ENCODE measurements at places on chromosomes 11 and 22.

- DNase-seq = no peak
These were observed 21.7 kb downstream of the UBASH3B start for GRCh38 chr11:122677256-122677655.

- DNase-seq = no peak
These were observed 7.0 kb downstream of the TP53I11 start for GRCh38 chr11:44943696-44944095.

DNA sequence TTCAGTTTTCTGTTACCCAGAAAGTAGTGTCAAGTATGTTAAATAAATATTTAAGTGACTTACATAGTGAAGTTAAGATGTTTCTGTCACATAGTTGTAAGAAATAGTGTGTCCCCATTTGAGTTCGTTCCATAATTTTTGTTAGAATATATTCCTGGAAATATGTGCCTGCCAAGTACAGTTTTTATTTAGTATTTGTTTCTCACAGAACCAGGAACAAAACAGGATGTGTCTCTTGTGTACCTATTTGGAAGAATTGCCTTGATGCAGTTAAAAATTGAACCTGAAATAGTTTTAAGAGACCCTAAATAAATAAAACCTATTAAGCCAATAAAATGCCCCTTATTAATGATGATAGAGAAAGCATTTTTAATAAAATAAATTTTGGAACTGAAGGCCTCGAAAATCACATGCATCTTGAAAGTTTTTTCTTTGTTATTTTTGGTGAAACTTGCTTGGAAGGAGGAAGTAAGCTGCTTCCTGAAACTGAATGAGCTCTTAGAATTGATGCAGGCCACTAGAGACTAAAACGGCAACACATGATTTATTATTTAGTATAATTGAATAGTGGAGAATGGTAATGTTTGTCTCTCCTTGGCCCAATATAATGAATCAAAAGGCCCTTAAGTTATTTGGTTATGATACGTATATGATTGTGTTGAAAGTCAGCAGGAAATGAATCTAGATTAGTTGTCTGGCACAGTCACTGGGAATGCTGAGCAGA lies 55.9 kb downstream of the SWAP70 start:
- no peak for DNase-seq

- DNase-seq = no peak
These were observed 23.9 kb upstream of the ZBTB44 start for GRCh38 chr11:130338667-130339066.

- no peak for DNase-seq
These were observed 434.1 kb upstream of the FAT3 start for GRCh38 chr11:91790346-91791170.

DNA sequence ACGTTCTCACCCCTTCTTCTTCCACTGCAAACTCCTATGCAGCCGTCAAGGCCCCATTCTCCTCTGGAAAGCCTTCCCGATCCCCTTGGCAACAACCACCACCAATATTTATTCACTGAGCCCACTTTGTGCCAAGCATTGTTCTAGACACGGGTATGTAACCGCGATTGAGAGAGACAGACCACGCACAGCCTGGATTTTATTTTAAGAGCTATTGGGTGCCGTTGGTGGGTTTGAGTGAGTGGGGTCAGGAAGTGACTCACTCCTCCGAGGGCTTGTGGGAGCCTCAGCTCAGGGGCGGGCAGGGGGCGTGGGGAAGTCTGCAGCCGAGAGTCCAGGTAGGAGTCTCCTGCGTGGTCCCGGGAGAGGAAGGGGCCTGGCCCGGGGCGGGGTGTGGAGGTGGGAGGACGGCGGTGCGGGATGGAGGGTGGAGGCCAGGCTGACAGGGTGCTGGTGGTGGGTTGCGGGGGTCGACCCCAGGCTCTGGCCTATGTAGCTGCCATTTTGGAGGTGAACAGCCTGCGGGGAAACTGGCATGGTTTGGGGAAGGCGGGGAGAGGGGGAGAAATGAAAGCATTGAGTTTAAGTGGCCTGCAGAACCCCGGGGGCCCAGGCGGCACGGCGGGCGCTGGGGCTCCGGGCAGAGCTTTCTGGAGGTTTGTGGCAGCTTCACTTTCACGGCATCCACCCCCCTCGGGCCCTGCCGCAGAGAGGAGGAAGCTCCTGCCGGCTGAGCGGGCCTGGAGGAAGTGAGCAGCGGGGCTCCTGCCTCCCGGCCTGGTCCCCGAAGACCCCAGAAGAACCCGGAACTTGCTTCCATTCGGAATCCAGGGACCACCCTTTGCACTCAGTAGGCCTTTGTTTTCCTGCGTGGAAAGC lies 547 bp downstream of the PARVG start:
- DNase-seq = no peak

DNA sequence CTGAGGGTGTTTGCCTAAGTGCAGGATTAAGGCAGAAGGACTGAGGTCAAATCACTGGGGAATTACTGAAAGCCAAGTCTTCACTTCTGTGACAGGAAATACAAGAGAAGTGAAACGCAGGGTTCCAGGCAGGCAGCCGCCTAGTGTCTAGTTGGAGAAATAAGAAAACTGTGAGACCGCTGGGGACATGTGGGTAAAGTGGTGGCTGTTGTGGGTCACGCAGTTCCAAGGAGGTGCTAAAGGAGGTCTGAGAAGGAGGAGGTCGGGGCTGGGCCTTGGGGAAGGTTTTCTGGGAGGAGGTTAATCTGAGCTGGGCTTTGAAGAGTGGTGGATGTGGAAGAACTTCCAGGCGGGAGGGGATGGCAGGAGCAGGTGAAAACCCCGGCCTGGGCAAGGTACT lies 11.2 kb downstream of the MCM5 start:
- no peak for DNase-seq

DNA sequence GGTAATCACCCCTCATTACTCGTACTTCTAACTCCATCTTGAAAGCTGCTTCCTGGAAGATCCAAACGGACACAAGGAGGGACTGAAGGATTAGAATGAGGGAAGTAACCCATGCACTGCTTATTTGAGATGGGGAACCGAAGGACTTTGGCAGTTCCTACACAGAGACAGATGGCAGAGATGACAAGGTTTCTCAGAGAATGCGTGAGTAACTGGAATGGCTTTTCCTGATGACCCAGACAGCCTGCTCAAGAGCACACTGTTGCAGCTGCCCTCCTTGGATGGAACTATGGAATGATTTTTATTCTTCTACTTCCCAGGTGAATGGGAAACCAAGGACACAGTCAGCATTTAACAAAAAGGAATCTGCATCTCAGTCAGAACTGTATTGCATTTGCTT lies 7.3 kb downstream of the KCNJ11 start:
- no peak for DNase-seq

DNA sequence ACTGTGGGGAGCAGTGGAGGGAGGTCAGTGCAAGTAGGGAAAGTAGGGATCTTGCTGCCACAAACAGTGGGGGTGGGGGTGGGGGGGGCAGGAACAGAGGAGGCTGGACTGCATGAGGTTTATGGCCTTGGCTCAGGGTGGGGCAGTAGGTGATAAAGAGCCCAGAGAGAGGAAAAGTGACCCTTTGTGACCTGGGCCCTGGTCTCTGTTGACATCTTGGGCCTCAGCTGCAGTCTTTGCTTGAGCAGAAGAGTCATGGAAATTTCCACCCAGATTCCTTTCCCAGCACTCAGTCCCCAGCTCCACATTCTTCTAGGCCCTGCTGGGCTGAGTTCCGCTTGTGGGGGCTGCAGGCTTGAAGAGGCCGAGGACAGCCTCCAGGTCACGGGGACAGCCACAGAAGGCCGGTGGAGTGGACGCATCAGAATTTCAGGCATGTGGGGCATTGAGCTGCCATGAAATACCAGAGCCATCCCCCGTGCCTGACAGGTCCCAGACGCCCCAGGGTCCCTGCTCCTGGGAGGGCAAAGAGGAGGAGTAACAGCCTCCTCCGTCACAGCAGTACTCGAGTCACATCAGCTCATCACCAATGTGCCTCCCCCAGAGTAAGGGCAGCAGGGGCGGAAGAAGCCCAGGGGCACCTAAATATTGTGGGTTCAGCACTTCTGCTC lies 9.7 kb upstream of the MALAT1 start:
- no peak for DNase-seq

- DNase-seq = no peak
These were observed 244.0 kb downstream of the CASP12 start for GRCh38 chr11:104654181-104654813.

DNA sequence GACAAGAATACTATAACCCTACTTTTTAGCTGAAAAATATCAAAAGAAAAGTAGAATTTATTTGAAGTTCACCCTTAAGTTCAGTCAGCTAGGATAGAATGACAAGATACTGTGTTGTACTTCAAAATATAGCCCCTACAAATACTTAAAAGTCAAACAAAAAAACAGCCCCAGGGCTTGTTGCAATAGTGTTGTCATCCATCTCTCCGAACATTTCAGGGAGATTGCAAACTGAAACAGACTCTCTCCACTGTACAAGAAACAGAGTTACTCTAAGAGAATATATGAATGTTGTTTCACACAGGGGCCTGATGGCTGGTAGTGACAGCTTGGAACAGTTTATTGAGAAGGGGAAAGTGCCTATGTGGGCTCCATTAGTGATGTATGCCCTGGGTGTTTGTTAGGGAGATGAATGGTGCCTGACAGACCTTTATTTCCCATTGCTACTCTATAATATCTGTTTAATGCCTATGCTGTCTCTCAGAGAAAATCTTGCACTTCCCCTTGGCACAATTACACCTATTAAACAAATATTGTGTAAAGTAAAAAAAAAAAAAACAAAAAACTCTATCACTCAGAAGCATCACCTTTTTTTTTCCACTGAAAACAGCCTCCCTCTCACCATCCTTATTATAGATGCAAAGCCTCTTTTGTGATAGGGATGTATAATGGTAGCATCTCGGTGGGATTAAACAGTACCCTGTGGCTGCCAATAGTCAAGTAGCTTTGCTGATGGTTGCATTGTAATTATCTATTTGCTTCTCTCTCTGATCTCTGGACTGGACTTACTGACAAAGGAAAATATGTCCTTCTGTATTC lies 506.3 kb upstream of the LUZP2 start:
- no peak for DNase-seq

DNA sequence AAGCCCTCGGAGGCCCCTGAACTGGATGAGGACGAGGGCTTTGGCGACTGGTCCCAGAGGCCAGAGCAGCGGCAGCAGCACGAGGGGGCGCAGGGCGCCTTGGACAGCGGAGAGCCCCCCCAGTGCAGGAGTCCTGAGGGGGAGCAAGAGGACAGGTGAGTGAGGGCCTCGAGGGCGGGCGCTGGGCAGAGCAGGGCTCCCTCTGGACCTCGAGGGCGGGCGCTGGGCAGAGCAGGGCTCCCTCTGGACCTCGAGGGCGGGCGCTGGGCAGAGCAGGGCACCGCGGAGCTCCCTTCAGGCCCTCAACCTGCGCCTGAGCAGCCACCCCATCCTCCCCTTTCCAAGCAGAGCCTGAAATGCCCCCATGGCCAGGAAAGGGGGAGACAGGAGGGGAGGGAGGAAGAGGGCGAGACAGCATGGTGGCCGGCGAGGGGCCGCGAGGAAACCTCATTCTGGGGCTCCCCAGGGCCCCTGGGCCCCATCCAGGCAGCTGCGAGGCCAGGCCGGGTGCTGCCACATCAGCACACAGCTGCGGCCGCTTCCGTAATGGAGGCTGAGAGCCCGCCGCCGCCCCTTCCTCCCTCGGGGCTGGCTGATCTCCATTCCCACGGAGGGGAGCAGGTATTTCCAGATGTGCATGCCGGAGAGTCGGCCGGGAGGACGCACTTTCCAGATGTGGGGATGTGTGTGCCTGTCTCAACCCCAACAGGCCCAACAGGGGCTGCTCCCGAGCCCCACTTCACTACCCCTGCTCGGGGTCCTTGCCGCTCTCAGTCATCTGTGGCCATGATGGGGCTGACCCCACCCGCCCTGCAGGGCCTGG lies 10.0 kb downstream of the PRR33 start:
- DNase-seq = no peak

- no peak for DNase-seq
These were observed 3.9 kb downstream of the IFITM10 start for GRCh38 chr11:1746511-1746931.

- no peak for DNase-seq
These were observed 61.6 kb downstream of the LRP5 start for GRCh38 chr11:68373815-68374501.

DNA sequence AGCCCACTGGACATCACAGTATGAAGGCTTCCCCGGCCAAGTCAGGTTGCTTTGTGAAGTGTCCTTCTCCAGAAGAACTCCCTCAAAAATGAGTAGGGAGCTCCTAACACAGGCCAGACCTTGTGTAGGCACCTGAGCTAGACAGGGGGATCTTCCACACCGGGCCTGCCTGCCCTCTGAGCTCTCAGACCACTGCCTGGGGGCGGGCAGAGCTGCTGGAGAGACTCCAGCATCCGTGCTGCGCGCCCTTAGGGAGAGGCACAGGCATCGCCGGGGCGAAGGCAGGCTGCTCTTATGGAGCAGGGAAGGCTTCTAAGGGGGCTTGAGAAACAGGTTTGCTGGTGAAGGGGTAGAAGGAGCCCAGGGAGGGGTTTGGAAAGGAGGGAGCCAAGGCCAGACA lies 4.4 kb downstream of the KCNJ5 start:
- no peak for DNase-seq

DNA sequence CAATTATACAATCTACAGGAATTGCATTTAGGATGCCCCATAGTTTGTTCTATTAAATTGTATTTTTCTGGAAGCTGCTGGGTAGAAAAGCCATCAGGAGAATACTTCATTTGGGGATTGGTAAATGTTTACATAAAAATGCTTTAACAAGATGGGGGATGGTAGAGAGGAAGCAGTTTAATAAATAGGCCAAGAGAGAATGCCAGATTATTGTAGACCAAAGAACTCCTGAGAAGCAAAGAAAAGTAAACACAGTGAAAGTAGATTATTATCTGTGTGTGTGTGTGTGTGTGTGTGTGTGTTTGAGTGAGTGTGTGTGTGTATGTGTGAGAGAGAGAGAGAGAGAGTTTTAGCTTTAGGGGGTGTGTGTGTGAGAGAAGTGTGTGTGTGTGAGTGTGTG lies 820.4 kb upstream of the CCDC90B start:
- DNase-seq = no peak

GRCh38 chr11:128709402-128709801 lies 15.5 kb downstream of the FLI1 start:
- DNase-seq = peak; percentile 88

- no peak for DNase-seq
These were observed 45.6 kb downstream of the COMMD9 start for GRCh38 chr11:36243641-36244040.

DNA sequence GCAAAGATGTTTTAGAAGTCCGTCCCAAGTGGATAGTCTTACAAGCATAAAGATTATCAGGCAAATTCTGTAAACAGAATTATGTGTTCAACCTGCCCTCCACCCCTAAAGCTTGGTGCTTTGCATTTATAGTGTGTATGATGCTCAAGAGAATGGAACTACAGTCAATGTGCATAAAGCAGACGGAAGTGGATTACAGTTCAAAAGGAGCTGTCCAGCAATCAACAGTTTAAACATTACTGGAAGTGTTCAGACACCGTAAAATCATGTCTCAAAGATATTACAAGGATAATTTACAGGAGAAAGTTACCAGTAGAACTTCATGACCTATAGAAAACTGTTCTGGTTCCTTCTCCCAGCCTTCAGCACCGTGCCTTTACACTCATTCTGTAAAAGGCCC lies 1.0 kb downstream of the RIC3 start:
- no peak for DNase-seq

DNA sequence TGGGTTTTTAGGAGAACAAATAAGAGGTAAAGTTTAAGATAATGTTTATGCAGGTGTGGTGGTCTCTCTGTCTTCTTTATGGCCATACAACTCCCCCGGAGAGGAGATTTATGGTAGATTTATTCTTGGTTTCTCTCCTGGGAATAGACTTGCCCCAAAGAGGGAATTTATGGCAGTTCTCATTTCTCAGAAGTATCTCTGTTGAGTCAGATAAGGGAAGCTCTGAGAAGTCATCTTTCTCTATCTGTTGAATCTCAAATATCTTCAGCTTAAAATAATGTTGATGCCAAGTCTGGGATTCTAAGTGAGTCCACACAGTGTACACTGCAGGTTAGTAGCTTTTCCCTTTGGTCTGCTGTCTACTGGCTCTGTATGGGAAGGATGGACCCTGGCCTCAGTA lies 276.4 kb upstream of the PLET1 start:
- DNase-seq = no peak
